ENCODE measurements at places on chromosomes 5 and 9. TPM values are rescaled to one million over a fixed set of nuclear protein-coding genes. Genes with fewer than 3 reads are reported as not detected.

TSSK1B gene
- total RNA-seq, result not detected

FPGS gene
- total RNA-seq, result 55.4 TPM

CCNJL gene
- 15.5 TPM for total RNA-seq

EGR1 gene
- total RNA-seq, result 78.2 TPM

GNA14 gene
- 15.6 TPM for total RNA-seq

IL11RA gene
- total RNA-seq, result 25.7 TPM

ANKRD55 gene
- total RNA-seq, result 0.41 TPM

GRCh38 chr5:172209714-172210113 lies 15.7 kb downstream of the EFCAB9 start:
- DNase-seq, result no peak

GRCh38 chr5:95076395-95077185 lies 208.3 kb downstream of the MCTP1 start:
- DNase-seq, result no peak

- no peak for DNase-seq
Observed at GRCh38 chr5:156534906-156535485, 208.0 kb downstream of the SGCD start.

DNA sequence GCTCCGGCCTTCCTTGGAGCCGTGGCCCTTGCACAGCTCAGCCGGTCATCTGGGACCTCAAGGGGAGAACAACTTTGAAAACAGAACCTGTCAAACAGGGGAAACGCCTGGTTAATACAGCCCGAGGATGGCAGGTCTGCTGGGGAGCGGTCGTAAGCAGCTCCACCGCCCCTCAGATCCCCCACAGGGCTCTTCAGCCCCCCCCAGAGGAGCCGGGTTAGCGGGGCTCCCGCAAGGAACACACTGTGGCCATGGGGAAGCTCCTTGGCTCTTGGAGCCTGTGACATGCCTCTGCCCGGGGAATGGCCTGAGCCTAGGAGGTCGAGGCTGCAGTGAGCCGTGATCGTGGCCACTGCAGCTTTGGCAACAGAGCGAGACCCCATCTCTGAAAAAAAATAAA lies 6.8 kb downstream of the TMEM250 start:
- DNase-seq, result no peak

GRCh38 chr9:87714819-87715218 lies 11.1 kb upstream of the CTSL start:
- no peak for DNase-seq

DNA sequence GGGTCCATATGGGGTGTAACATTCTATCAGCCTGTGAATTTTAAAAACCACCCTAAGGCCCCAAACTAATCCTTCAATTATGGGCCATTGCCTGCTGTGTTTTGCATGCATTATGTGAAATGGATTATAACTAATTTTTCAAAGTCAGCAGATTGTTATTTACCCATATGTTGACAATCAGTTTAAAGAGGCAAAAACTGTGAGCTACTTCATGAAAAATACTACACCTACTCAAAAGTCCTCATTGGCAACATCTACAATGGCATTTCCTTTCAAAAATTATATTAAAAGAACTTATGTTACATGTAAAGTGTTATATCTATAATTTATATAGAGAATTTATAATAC lies 49.0 kb upstream of the KIF2A start:
- no peak for DNase-seq

- DNase-seq, result peak; percentile 60
Observed at GRCh38 chr9:114339130-114339908, 9.7 kb downstream of the ORM2 start.

DNA sequence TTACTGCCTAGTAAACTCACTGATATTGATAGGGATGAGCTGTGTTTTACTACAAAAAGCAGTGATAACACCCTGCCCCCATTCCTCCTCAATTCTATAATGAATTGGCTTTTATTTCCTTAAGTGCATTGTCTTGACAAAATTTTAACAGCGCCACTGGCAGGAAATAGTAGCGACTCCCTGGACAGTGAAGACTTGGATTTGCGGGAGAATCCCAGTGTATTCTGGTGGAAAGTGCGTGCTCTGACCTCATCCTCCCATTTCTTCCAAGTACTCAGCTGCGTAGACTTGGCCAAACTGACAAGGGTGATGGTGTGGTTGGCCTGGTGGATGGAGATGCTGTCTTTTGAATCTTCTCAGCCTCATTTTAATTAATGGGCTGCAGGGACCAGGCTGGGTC lies 5.3 kb downstream of the TRIO start:
- no peak for DNase-seq

- DNase-seq, result no peak
Observed at GRCh38 chr9:95733741-95734666, 141.5 kb upstream of the ERCC6L2 start.

- DNase-seq, result no peak
Observed at GRCh38 chr5:52777186-52777585, 10.5 kb upstream of the ITGA1 start.

DNA sequence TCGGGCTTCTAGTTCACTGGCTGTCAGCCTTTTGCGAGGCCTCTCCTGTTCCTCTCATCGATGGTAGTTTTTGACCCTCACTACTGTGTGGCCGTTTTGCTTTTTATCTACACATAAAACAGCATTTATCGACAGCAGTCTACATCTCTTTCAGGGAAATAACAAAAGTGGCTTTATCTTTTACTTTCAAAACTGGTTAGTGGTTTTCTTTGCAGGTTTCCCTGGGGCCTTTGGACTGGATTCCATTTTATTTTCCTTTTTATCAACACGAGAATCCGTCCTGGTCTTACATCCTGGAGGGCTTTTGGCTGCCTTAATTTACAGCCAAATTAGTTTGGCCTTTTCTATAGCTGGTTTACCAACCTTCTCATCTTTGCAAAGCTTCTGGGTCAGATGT lies 793 bp upstream of the PKD2L2 start:
- no peak for DNase-seq

DNA sequence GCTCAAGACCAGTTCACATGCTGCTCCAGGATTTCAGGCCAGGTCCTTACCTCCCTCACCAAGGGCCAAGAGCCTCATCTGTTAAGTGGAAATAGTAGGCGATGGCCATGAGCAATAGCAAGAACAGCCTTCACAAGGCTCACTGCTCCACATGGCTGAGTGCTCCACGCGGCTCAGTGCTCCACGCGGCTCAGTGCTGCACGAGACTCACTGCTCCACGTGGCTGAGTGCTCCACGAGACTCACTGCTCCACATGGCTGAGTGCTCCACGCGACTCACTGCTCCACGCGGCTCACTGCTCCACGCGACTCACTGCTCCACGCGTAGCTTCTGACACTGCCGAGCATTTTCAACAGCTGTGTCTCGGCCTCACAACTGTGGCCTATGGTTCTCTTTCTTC lies 36.4 kb upstream of the ADAMTS2 start:
- DNase-seq, result no peak

DNA sequence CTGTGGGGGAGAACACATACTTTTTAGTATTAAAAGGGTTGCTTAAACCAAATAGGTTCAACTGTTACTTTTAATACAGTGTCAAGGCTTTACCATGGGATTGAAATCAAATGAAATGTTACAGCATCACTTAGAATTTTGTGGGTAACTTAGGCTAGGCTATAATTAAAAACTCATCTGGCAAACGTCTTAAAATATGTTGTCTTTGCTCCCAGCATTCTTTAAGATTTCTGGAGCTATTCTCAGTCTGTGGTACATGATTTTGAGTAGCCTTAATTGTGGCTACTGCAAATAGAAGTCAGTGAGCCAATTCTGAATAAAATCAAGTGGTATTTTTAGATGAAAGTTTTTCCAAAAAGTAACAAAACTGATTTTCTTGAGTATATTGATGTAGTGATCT lies 30.7 kb downstream of the UHRF2 start:
- DNase-seq, result no peak

DNA sequence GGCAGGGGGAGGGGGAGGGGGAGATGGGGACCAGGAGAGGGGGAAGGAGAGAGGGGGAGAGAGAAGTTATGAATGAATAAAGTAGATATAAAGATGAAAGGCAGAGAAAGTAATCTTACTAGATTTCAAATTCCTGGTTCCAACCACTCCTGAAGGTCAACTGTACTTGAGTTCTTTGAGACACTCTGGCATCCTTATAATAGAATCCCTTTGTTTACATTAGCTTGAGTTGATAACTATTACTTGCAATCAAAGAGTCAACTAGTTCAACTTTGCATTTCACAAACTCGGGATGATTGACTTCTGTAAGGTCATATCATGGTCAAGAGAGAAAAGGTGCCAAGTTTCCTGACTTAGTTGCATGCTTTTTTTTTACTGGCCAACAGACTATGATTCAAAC lies 42.2 kb downstream of the BAAT start:
- DNase-seq, result no peak

DNA sequence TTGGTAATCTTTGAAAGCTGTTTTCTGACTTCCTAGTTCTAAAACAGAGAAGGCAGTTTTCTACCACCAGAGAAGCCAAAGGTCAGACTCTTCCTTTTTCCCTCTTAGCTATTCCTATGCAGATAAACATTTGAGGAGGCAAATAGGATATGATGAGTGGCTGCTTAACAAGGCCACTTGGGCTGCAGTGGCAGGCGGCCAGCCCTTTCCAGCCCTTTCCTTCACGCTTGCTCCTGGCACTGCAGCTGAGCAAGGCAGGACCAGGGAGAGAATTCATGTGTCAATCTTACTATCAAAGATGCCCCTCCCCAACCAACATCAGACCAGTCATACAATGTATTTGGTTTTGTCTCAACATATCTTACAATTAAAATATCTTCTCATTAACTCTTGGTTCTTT lies 36.8 kb upstream of the RNF38 start:
- DNase-seq, result peak; percentile 73

Data from lower lobe of right lung (tissue), 2 donors.